Activated CD4-positive, CD25-positive, alpha-beta regulatory T cell treated with anti-CD3 and anti-CD28 coated beads, Interleukin-2, amount 50 U/mL, for 72 hours (primary cell): ENCODE measurements at places on chromosomes 12 and 14.

DNA sequence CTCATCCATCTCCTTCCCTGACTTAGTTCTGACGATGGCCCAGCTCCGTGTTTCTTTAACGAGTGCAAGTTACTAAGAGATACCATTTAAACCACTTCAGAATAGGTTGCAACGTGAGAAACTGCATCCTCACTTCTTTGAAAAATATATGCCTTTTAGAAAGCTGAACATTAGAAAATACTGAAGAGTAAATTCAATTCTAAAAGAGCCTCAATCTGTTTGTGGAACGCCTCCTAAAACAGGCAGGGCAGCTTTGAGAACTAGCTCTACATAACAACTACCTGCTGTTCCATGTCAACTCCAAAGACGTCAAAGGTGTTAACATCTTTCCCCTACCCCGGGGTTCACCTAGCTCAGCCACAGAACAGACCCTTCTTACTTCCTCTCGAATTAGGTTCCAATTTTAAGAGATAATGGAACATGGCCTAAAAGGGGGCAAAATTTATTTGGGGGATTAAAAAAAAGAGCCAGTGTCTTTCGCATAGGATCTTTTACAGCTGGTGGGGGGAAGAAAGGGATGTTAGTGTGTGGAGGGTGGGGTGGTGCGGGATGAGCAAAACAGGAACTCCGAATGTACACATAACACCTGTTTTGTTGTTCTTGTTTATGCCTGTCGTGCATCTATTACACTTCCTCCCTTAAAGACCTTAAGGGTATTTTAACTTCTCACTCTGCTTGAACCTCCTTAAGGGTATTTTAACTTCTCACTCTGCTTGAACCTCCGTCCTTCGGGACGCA lies 3.3 kb downstream of the BHLHE41 start:
- no peak for DNase-seq

DNA sequence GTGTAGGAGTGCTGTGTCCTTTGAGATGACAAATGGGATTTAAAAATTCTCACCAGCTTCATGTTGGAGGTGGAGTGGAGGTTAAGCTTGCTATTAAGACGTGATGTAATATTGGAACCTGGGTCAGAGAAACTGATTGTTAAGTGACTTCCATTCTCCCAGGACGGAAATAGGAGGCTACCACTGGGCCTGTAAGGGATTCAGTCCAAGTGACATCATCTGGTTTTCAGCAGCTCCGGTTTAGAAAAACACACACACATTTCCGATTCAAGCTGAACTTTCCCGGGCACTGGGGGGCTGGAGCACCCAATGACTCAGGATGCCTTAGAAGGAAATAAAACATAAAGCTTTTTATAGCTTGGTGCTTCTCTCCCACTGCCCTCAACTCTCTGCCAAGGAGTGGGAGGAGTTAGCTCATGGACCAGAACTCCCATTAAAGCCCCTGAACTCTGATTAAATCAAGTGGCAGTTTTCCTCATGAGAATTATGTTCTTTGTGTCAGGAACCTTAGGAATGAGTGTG lies 12.4 kb downstream of the CALM1 start:
- DNase-seq = no peak

DNA sequence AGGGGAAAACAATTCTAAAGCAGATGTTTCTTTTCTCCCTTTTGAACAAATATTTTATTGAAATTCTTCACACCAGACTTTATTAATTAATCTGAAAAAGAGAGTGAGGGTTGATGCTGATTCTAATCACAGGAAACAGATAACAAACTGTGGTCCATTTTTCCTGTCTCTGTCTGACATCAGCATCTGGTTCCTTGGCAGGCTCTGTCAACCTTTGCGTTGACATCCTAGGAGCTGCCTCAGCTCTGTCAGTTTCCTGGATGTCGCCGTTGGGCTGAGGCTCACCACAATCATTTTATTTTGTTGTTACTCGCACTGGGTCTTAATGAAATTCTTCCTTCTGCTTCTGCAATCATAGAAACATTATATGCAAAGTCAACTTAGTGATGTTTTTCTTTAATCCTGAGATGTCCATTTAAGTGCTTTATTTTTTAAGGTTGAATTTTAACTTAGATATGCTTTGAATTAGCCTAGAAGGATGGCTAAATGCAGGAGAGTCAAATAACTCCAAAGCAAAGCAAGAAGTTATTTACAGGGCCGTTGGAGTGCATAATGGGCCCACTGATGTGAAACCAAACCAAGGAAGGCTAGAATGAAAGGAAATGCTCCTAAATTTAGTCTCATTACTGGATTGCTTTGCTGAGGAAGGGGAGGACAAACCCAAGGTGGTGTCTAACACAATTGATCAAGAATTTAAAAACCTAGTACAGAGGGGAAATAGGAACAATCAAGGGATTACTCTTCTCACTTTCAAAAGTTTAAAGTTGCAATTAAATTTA lies 542.4 kb downstream of the FLRT2 start:
- no peak for DNase-seq

GRCh38 chr14:94599656-94600004 lies 12.6 kb upstream of the SERPINA3 start:
- no peak for DNase-seq

DNA sequence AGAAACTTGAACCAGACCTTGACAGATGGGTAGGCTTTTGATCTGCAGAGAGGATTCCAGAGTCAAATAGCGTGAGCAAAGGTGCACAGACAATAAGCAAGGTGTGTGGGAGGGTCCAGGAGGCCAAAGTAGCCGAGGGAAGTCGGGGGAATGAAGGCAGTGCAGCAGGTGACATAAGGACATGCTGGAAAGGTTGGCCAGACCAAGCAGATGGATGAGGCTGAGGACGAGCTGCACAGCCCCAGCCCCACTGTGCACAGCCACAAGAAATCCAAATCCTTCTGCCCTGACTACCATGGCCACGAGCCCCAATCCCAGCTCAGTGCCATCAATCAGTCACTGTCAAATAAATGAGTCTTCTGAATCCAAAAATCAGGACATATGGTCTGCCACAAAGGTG lies 5.4 kb downstream of the TTC7B start:
- DNase-seq = no peak

- no peak for DNase-seq
Measured at GRCh38 chr14:30272848-30273832, 285.8 kb upstream of the G2E3 start.

DNA sequence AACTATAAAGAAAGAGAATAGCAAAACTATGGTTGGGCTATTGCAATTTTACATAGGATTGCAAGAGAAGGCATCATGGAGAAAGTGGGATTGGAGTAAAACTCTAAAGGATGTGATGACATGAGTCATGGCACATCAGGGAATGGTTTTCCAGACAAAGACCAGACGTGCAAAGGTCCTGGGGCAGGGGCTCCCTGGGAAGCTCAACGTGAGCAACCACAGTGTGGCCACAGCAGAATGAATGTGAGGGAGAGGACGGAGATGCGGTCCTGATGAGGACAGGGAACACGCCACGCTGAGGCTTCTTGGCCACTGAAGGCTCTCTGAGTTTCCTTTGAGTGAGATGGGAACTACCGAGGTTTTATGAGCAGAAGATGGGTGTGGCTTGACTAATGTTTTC lies 38.2 kb downstream of the FZD10 start:
- DNase-seq = no peak
